Stimulated activated CD8-positive, alpha-beta memory T cell treated with anti-CD3 and anti-CD28 coated beads, Interleukin-4, amount 100 ng/mL, for 24 hours (primary cell): ENCODE measurements at places on chromosomes 12 and 14.

GRCh38 chr12:34398366-34398705, 376.0 kb downstream of the ALG10 start:
- DNase-seq, result no peak

- no peak for DNase-seq
Measured at GRCh38 chr14:68669111-68669511, 123.8 kb downstream of the ZFP36L1 start.

DNA sequence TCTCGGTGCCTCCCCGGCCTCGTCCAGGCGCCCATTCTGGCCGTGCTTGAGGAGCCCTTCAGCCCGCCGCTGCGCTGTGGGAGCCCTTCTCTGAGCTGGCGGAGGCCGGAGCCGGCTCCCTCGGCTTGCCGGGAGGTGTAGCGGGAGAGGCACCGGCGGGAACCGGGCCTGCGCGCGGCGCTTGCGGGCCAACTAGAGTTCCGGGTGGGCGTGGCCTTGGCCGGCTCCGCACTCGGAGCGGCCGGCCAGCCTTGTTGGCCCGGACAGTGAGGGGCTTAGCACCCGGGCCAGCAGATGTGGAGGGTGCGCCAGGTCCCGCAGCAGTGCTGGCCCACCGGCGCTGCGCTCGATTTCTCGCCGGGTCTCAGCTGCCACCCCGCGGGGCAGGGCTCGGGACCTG, 168.7 kb upstream of the RPL10L start:
- no peak for DNase-seq

GRCh38 chr12:114680604-114681069, 3.3 kb downstream of the TBX3 start:
- DNase-seq, result no peak

GRCh38 chr14:85060121-85060520, 469.8 kb upstream of the FLRT2 start:
- no peak for DNase-seq

- no peak for DNase-seq
Measured at GRCh38 chr12:51593539-51593938, 2.5 kb downstream of the SCN8A start.

DNA sequence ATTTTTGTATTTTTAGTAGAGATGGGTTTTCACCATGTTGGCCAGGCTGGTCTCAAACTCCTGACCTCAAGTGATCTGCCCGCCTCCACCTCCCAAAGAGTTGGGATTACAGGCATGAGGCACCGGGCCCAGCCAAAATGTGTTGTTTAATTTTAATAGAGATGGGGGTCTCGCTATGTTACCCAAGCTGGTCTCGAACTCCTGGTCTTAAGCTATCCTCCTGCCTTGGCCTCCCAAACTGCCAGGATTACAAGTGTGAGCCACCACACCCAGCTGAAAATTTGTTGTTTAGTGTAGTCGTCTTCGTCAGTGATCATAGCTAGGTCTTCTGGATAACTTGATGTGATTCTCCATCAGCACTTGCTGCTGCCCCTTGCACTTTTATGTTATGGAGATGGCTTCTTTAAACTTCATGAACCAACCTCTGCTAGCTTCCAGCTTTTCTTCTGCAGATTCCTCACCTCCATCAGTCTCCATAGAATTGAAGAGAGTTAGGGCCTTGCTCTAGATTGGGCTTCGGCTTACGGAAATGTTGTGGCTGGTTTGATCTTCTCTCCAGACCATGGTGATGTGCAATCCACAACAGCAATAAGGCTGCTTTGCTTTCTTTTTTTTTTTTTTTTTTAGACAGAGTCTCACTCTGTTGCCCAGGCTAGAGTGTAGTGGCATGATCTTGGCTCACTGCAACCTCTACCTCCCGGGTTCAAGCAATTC, 13.0 kb downstream of the ISCU start:
- no peak for DNase-seq

DNA sequence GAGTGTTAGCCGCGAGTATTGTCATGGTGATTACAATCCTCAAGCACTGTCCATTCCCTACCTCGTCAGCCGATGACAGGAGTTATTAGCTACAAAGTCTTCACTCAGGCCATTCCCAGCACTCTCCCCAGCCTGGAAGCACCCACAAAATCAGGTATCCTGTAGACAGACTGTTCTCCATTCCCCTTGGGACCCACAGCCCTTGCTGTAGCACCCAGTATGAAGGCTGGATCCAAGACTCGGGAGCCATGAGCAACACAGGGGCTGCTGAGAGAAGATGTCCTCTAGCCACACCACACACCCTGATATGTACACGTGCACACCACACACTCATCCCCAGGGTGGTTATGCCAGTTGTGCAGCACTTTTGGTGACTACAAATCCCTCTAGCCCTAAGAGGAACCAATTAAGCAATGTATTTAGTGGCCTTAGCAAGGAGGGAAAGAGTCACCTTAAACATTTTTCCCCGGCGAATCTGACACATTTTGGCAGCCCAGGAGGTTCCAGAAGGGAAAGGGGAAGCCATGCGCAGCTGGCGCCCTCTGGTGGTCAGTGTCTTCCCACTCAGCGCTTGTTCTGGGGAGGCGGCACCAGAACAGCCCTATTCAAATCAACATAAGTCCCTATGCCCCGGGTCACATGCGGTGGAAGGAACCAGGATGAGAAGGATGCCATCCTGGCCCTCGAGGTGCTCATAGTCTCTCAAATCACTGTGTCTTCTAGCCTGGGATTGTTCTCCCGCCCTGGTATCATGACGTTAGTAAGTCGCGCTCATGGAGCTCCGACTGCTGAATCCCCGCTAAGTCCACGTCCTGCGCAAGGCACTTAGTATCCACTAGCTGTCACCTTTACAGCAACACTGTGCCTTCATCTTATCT, 96.9 kb downstream of the GCH1 start:
- DNase-seq, result peak; percentile 64

- no peak for DNase-seq
Measured at GRCh38 chr14:99648027-99648784, 3.3 kb downstream of the HHIPL1 start.

DNA sequence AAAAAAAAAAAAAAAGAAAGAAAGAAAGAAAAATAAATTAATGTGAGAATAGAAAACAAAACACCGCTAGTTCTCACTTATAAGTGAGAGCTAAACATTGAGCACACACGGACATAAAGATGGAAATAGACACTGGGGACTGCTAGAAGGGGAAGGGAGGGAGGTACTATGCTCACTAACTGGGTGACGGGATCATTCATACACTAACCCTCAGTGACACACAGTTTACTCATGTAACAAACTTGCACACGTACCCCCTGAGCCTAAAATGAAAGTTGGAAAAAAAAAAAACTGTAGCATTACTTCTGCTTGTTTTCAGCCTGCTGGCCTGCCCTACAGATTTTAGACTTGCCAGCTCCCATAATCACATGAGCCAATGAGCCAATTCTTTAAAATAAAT, 10.5 kb upstream of the PRMT5 start:
- no peak for DNase-seq

- no peak for DNase-seq
Measured at GRCh38 chr14:89265234-89265633, 151.8 kb downstream of the FOXN3 start.

DNA sequence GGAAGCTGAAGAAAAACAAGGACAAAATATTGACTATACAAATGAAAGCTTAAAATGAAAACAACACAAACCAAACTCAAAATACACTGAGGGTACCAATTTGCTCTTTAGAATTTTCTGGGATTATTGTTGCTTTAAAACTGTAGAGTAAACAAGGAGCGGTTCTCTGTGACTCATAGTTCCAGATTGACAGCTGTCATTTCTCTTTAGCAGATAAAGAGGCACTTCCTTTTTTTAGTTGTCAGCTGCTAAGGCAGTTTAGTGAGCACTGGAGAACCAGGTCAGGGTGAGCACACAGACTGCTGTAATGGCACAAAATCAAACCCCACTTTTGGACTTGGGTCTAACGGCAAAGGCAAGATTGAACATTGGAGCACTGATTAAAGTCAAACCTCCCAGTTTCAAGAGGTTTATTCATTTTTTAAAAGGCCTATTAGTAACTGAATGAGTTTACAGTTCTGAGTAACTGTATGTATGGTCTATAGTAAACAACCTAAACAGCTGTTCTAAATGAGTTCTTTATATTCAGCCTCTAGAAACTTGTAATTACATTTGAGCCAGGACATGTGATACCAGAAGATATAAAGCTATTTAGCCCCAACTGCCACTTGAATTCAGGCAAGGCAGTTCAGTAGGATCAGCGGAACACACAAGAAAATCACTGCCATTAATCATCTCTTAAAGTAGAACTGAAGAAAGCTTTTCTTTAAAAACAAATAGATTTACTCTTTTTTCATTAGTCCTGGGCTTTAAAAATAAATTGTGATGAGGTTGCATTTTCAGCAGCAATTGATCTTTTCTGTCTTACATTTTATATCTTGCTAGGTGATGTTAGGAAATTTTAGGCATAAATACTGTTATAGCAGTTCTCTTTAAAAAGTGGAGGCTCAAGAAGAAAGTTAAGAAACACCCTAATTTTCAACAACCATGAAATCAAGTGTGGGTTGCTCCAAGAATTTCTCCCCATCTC, 71.7 kb upstream of the PRICKLE1 start:
- DNase-seq, result no peak

- DNase-seq, result no peak
Measured at GRCh38 chr14:29749327-29749726, 178.3 kb downstream of the PRKD1 start.

GRCh38 chr14:60222820-60223219, 26.2 kb upstream of the PPM1A start:
- DNase-seq, result no peak

DNA sequence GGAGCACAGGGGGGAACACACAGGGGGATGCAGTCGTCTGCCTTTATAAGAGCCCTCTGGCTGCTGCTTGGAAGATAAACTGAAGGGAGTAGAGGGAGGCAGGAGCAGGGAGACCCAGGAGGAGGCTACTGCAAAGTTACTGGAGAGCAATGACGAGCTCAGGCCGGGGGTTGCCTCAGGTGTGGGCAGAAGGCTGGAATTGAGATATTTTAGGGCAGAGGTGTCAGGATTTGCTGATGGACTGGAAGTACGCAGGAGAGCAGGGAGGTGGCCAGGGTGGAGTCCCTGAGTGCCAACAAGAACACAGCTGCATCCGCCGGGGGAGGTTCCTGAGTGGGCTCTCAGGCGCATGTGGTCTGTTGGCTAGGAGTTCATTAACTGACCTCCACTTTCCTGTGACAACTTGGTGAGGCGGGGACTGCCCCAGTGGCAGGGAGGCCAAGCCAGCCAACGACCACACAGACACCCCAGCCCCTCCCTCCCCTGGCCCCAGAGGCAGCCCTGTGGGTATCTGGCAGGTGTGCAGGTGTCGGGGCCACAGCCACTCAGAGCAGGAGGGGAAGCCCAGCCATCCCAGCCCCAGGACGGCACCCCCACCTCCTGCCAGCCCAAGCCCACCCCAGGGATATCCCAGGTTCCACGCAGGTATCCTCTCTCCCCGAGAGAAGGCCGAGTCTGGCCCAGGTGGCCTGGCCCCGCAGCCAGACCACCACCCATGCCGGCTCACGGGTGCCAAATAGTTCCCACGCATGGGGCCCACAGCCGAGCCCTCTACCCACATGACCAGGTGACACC, 85.4 kb downstream of the NCOR2 start:
- DNase-seq, result no peak

DNA sequence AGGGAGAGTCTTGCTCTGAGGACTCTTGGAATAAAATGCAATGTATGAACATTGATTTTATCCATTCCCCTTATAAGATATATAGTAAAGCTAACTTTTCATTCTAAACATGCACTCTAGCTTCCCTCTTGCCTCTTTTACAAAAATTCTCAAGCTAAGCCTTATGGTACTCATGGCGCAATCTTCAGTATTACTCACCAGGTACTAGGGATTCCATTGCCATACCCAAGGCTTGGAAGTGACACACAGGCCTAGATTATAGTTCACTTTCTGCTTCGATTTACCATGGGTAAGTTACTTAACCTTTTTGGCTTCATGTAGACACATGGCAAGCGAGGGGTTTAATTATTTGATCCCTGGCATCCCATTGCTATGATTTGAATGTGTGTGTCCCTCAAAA, 331.5 kb downstream of the LRIG3 start:
- DNase-seq, result no peak

- DNase-seq, result no peak
Measured at GRCh38 chr14:23558346-23559009, 2.4 kb downstream of the THTPA start.

DNA sequence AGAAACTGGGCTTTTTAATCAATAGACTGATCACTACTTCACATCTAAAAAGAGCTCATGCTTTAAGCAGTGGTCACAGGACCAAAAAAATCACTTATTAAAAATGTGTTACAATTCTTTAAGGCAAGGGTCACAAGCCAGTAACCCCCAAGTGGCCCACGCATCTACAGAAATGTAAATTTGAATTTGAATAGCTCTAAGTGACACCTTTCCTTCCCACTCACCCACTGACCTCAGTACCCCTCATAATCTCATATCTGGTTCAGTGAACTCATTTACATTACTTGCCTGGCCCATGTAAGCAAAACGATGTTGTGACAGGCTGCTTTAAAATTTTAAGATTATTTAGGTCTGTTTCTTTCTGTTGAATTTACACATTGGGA, 27.4 kb downstream of the NELL2 start:
- no peak for DNase-seq

DNA sequence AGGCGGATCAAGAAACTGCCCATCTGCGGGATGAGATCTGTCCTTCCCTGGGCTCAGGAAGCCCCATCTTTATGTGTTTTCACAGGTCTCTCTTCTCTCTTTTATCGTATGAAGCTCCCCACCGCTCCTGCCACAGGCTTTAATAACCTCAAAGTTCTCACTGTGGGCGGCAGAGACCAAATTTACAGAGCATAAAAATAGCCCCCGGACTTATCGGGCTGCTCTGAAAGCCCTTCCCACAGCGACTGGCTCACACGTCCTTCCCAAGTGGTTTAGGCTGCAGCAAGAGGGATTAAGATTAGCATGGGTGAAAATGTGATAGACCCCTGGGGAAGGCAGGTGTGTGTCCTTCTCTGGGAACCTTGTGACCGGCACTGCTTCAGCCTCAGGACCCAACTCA, 47.8 kb downstream of the TESC start:
- DNase-seq, result no peak

DNA sequence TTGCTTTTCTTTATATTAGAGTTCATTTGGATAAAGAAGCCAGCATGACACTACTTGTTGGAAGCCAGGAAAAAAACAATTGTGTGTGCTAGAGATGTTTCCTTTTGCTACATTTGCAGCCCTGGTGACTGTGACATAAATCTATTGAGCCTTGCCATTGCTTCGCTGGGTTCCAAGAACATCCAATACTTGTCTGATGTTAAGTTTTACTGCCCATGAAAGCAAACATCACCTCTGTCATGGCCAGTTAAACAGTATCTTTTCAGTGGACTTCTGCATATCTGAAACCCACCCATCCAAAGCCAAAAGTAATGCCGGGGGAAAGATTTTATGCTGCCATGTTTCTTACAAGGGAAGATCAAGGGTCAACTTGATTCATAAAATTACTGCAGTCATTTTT, 184.0 kb downstream of the MSRB3 start:
- no peak for DNase-seq

- DNase-seq, result no peak
Measured at GRCh38 chr14:92521058-92521415, 7.5 kb downstream of the RIN3 start.
